Small intestine (tissue), 16 donors: ENCODE measurements at places on chromosomes 3 and 15.

DNA sequence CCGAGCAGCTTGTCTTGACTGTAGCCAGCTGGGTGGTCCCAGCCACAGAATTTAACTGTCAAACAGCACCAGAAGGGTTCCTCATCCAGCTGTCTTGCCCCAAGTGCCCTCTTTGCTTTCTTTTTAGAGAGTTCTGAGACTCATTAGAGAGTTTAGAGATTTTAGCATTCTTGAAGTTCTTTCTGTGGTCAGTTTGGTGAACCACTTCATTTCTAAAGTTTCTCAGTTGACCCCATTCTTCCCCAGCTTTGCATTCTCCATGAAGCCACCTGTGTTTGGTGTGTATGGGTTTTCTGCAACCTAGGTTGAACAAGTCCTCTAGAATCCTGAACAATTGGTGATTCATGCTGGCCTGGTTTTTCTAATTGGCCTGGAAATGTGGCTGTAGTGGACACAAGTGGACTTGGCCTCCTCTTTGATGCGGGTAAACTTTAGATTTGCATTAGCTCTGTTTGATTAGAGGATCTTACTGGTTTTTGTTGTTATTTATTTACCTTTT is 33.7 kb downstream of the FLNB start:
- H3K4me3 ChIP-seq, result no peak overlapping the region
- H3K27ac ChIP-seq, result no peak overlapping the region
- peaks cover 24% of the 10 kb centered on the region for H3K4me1 ChIP-seq
- peaks cover 44% of the 10 kb centered on the region for H3K36me3 ChIP-seq
- DNase-seq, result no peak
- no peaks in the 10 kb centered on the region for H3K27me3 ChIP-seq

GRCh38 chr15:81887912-81888311 is 157.9 kb downstream of the MEX3B start:
- no peaks in the 10 kb centered on the region for H3K27me3 ChIP-seq
- no peak overlapping the region for H3K4me3 ChIP-seq
- no peak for DNase-seq
- no peak overlapping the region for H3K27ac ChIP-seq
- H3K36me3 ChIP-seq, result no peaks in the 10 kb centered on the region
- H3K4me1 ChIP-seq, result no peaks in the 10 kb centered on the region

- DNase-seq, result no peak
- H3K27me3 ChIP-seq, result no peaks in the 10 kb centered on the region
- H3K4me1 ChIP-seq, result no peaks in the 10 kb centered on the region
- no peak overlapping the region for H3K4me3 ChIP-seq
Observed at GRCh38 chr3:168457954-168458539, 362.3 kb upstream of the GOLIM4 start.

GRCh38 chr3:170007031-170007663 is 30.6 kb upstream of the GPR160 start:
- no peak overlapping the region for H3K27ac ChIP-seq
- no peak overlapping the region for H3K4me3 ChIP-seq
- DNase-seq, result no peak
- no peaks in the 10 kb centered on the region for H3K27me3 ChIP-seq
- H3K36me3 ChIP-seq, result no peaks in the 10 kb centered on the region

DNA sequence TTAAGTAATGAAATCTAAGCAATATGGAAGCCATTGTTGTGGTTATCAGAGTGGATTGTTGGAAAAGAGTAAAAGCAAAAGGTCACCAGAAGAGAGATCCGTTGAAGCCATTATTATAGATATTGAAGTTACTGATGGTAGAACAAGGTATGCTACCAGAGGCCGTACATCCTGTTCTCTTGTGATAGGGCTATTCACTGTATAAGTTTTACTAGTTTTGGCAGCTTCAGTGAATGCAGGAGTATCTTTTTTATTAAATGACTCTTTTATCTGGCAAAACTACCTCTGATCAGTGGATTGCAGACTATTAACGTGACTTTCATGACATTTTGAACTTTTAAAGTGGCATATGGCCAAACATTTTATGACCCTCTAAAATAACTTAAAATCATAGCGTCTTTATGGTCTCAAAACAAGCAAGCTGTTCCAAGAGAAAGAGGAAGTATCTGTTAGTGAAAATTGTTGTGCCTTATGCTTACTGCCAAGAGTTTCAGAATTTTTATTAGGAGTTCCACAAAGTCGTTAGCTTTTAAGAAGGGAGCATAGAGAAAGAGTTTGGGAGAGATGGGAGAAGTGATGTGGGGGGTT is 102.9 kb downstream of the LRRC49 start:
- no peak overlapping the region for H3K4me3 ChIP-seq
- H3K4me1 ChIP-seq, result no peaks in the 10 kb centered on the region
- no peaks in the 10 kb centered on the region for H3K36me3 ChIP-seq
- peak; percentile 0 for DNase-seq
- H3K27me3 ChIP-seq, result no peaks in the 10 kb centered on the region
